ENCODE measurements at places on chromosomes 5 and 9.
A peak's percentile ranks its signal among the peaks of the same experiment; 100 is the strongest.

GRCh38 chr9:37812773-37813379 lies 12.3 kb downstream of the DCAF10 start:
- DNase-seq = no peak

GRCh38 chr9:89527084-89527483 lies 29.2 kb upstream of the SEMA4D start:
- DNase-seq = no peak

- no peak for DNase-seq
Observed at GRCh38 chr5:140310434-140310833, 7.5 kb upstream of the PFDN1 start.

- DNase-seq = no peak
Observed at GRCh38 chr5:80915716-80916115, 44.4 kb upstream of the RASGRF2 start.

DNA sequence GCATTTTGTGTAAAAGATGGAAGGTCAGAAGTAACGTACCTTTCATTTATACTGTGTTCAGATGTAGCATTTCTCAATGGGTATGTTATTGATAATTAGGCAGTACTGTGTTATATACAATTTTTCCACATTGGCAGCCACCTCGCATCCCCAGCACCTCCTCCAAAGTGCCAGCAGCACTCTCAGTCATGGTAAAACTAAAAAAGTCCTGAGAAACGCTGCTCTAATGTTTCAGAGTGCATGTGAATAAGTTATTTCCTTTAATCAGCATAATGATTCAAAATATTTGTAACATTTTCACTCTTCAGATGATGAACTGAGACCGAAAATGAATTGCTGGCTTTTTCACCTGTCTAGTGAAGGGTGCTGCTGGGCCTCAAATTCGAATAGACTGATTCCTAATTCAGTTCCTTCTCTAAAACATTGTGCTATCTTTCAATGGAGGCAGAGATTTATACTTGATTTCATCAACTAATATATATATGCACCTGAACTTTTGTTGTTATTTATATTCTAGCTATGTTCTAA lies 79.9 kb upstream of the ANKRD55 start:
- DNase-seq = no peak

DNA sequence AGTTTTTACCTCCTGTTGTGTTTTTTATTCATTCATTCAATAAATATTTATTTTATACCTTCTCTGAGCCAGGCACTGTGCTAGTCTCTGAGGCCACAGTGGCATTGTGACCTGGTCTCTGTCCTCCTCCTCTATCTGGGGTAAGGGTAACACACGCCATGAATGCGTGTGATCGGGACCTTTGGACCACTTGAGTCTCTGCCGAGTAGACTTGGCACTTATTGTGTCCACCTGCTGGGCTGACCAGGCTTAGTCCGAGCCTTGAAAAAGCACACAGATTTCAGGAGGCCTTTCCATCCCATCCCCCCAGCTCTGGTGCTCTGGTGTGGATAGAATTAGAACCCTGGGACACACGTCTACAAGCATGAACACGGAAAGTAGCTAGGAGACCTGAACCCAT lies 58.7 kb downstream of the ERGIC1 start:
- no peak for DNase-seq

- DNase-seq = no peak
Observed at GRCh38 chr5:102782217-102782872, 27.2 kb downstream of the PAM start.

DNA sequence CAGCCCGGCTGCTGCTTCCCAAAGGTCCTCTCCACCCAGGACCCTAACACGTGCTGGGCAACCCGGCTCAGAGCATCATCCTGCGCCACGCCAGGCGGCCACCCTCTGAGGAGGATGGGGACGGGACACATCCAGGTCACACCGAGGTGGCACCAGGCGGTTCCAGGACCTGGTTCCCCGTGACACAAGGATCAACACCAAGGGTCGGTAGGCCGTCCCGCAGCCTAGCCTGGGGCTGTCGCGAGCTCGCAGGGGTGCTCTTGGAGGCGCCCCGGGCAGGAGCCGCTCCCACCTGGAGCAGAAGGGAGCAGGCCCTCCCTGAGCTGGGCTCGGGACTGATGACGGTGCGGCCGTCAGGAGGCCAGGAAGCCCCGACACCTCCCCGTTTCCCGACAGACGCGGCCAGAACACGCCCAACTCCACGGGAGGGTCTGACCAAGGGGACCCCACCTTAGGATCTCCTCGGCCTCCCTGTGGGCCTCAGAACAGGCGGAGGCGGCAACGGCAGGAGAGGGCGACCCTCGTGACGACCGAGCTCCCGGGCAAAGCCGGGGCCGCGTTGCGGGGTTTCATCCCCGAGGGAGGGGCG lies 6.3 kb downstream of the EXD3 start:
- DNase-seq = no peak

DNA sequence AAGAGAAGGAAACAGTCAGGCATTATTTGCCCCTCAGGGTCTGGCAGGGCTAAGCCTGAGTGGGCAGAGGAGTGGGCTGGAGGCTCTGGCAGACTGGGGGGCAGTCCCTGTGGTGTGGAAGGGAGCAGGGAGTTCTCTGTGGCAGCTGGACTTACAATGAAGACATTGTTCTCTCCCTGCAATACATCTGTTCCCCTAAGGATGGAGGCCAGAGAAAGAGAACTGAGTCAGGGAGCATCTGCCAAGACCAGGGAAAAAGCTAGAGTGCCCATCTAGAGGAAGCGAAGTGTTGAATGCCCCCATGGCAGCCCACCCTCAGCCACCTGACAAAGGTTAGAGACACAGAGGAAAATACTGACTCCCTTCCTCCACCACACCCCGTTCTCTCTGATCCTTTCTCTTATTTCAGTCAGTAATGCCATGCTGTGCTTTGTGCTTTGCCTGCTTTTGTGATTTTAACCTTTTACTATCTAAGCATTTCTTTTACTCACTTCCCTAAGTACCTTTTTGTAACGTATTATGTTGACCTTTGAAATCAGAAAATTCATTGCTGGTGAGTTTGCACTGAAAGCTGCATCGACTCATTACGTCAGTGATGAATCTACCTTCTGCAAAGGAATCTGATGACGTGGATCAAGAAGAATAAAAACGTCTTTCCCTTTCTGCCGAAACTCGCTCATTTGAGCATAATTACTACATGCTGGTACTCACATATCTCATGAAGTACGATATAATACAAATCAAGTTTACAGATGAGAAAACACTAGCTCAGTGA lies 76.0 kb downstream of the ACTL7B start:
- DNase-seq = no peak

- no peak for DNase-seq
Observed at GRCh38 chr9:103991698-103992097, 102.4 kb upstream of the SMC2 start.

DNA sequence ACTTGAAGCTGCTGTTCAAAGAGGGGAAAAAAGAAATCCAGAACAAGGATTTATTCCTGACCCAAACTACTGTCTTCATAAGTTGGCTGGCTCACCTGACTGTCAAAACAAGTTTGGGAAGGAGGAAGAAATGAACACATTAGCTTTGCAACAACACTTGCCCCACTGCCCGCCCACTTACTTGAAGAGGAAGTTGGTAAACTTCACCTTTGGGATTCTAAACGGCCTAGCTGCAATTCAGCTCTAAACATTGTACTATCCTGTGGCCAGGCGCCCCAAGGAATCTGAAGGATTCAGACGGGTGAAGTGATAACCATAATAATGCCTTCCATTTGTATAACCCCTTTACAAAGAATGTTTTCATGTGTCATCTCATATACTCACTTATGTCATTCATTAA lies 199.4 kb downstream of the ARRDC3 start:
- no peak for DNase-seq

DNA sequence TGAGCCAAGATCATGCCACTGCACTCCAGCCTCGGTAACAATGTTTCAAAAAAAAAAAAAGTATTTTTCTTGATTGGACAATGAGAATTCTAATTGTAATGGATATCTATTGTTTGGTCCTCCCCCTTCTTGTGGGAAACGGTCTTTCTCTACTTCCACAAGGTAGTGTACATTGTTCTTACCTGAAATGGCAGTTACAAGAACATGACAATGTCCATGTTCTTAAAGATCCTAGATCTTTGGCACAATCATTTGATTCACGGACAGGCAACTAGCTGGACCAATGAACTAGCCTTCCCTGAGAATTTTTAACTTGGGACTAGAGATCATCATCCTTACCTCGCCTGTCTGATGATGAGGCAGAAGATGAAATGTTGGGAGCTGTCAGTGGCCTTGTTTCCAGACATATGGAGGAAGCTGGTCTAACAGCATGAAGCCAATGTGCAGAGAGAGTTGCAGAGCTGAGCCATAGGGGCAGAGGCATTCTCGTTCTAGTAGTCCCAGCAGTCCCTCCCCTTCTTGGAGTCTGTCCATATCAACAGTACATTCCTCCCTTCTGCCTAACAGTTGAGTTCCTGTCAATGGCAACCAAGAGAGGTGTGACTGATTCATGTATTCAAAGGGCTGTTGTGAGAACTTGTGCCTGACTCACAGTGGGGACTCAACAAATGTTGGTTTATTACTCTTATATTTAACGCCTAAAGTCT lies 2.1 kb upstream of the MARCHF6 start:
- DNase-seq = no peak

DNA sequence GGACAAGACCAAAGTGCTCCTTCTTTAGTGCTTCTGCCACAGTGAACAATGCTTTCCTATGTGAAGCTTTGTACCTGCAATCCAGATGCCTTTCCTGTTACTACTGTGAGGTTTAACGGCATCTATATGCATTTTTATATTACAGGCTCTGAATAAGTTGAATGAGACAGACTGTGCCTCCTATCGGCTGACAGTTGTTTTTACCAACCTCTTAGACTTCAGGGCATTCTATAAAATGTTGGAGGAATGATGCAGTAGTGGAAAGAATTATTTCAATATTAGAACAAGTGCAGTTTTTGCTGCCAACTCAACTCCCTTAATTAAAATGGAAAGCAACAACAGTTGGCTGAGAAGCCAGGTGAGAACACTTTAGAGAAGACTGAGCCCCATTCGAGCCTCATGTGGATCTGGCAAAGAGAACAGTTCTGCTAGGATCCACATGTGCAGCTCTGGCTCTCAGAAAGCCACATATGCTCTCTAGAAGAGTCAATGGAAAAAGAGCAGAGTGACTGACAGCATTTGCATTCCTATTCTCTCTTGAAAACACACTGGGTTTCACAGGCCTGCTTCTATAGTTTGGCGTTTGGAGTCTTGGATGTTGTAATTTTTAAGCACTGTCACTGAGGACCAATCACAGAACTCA lies 147.5 kb downstream of the LURAP1L start:
- no peak for DNase-seq

GRCh38 chr9:29006628-29007027 lies 1433.3 kb upstream of the C9orf72 start:
- DNase-seq = peak; percentile 22

GRCh38 chr9:137878146-137878941 lies 762 bp downstream of the CACNA1B start:
- peak; percentile 10 for DNase-seq

DNA sequence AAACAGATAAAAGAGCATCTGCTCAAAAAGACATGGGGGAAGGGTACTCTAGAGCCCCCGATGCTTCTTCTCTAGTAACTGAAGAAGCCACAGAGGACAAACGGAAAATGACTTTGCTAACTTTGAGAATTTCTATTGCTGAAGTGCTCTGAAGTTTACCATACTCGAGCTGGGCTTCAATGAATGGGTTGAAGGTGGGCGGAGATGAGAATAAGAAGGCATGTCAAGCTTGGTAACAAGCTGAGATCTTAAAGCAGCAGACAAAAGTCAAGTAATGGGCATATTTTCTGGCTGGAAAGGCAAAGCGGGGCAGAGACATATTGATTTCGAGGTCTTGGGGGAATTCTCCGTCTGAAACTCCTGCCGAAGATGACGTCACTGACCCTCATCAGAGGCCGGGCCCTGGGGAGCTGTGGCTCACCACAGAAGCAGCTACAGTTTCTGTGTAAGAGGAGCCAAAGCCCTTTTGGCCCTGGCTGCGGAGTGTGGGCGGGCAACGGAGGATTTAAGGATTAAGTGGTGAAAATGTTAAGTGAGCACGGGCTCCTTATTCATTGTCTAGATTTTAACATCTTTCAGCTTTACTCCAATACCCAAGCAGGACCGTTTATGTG lies 115.8 kb upstream of the SLIT3 start:
- no peak for DNase-seq

- no peak for DNase-seq
Observed at GRCh38 chr5:155025895-155026294, 12.3 kb downstream of the KIF4B start.

Measured in NCI-H526 (cell line).